Activated CD4-positive, alpha-beta memory T cell treated with anti-CD3 and anti-CD28 coated beads for 36 hours (primary cell): ENCODE measurements at places on chromosomes 5 and 9.

DNA sequence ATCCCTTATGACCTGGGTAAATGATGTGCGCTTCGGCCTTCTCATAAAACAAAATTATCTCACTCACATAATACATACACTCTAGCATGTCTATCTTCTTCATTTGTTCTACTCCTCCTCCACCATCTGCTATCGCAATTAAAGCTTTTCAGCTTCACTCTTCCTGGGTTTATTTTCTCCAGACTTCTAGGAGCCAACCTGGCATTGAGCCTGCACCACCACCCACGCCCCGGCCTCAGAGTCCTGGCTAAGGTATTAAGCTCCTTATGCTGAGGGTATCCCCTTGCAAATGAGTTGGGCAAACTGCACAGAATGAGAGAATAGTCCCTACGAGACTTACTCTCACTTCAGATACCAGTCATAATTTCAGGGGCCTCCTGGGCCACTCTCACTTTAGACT is 236.1 kb upstream of the CDH12 start:
- no peak for DNase-seq

- peak; percentile 89 for DNase-seq
Observed at GRCh38 chr5:50440651-50441492, at the start of gene EMB. Gene EMB (minus strand): TSS chr5:50441288. CDS start chr5:50441151, 137 bp downstream.

GRCh38 chr5:174404848-174405247 is 319.5 kb upstream of the MSX2 start:
- DNase-seq, result no peak

GRCh38 chr5:150615141-150615699 is 25.2 kb upstream of the SYNPO start:
- peak; percentile 28 for DNase-seq

GRCh38 chr5:74320526-74320925 is 320.0 kb downstream of the ENC1 start:
- peak; percentile 17 for DNase-seq

- DNase-seq, result no peak
Observed at GRCh38 chr9:68747043-68747533, 42.0 kb downstream of the PIP5K1B start.

DNA sequence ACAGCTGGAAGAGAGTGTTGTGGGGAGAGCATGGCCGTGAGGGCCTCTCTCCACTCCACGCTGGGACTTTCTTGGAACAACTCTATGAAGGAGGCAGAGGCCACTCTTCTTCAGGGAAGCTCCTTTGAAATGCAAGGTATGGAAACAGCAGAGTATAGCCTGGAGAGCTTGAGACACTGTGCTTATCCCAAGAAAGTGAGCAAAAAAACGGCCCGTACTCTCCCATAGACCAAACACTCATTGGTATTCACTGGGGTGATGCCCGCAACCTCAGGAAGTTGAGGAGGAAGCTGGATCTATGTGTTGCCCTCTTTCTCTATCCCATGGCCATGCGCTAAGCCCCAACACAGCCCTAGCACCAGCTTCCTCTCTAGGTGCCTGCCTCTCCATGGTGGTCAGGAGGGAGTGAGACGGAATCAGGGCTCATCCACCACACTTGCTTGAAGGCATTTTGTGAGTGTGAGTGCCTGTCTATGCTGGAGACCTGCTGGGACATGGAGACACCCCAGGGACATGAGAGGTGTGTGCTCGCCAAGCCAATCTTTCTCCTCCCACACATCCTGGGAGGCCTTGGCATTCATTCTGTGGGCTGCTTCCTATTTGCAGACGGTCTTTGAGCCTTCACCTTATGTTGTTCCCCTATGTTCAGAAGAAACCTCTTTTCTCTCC is 616.6 kb downstream of the IRX1 start:
- DNase-seq, result no peak

- no peak for DNase-seq
Observed at GRCh38 chr9:27162045-27162444, 53.0 kb downstream of the TEK start.

- DNase-seq, result peak; percentile 29
Observed at GRCh38 chr5:6773342-6774035, 60.3 kb downstream of the TENT4A start.

GRCh38 chr9:36046923-36047322 is 10.2 kb downstream of the RECK start:
- DNase-seq, result no peak

GRCh38 chr9:124820698-124821623 is 32.3 kb upstream of the WDR38 start:
- no peak for DNase-seq

DNA sequence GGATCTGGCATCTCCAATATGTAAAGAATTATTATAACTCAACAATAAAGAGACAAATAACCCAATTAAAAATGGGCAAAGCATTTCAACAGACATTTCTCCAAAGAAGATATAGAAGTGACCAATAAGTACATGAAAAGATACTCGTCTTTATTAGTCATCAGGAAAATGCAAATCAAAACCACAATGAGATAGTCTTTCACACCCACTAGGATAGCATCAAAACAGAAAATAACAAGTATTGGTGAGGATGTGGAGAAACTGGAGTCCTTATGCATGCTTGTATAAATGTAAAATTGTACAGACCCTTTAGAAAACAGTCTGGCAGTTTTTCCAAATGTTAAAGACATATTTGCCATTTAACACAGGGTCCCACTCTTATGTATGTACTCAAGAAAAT is 39.1 kb upstream of the ITGA1 start:
- DNase-seq, result no peak

DNA sequence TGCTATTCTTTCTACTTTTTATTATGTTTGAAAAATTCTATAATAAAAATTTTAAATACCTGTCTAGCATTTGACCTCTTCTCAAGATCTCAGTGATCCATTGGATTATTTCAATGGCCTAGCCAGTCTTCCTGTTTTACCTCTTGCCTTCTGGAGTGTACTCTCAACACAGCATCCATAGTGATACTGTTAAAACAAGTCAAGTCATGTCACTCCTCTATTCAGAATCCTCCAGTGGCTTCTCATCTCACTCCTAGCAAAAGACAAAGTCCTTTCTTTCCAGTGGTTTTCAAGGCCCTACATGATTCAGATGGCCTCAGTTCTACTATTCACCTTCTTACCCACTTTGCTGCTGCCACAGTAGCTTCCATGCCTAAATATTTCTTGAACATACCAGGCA is 1.8 kb downstream of the MARVELD2 start:
- DNase-seq, result no peak

GRCh38 chr9:79623799-79624721 is 52.3 kb downstream of the TLE4 start:
- peak; percentile 47 for DNase-seq

- no peak for DNase-seq
Observed at GRCh38 chr9:70964861-70965260, 156.6 kb downstream of the TRPM3 start.

DNA sequence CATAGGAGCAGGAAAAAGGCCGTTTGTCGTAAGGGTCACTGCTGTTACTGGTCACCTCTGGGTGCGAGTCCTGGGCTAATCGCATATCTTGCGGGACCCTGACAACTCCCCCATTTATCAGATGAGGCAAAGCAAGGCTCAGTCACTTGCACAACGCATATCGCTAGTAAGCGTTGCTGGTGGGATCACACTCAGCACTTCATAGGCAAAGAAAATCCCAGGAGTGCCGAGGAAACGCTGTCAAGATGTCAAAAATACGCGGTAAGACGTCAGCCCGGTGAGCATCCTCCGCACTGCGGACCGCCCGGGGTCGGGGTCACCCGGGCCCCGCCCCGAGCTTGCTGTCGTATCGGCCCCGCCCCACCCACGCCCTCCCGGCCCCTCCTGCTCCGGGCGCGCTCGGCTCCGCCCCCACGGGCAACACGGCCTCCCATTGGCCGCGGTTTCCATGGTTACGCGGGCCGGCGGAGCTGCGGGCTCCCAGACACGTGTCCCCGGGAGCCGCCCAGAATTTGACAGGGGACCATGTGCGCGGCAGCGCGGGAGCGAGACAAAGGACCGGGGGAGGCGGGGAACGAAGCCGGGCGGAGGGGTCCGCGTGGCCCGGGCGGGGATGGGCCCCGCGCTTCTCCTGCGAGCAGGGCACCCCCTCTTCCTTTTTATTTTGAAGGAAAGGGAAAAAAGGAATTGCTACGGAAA is 80.2 kb upstream of the IER5L start:
- peak; percentile 92 for DNase-seq

DNA sequence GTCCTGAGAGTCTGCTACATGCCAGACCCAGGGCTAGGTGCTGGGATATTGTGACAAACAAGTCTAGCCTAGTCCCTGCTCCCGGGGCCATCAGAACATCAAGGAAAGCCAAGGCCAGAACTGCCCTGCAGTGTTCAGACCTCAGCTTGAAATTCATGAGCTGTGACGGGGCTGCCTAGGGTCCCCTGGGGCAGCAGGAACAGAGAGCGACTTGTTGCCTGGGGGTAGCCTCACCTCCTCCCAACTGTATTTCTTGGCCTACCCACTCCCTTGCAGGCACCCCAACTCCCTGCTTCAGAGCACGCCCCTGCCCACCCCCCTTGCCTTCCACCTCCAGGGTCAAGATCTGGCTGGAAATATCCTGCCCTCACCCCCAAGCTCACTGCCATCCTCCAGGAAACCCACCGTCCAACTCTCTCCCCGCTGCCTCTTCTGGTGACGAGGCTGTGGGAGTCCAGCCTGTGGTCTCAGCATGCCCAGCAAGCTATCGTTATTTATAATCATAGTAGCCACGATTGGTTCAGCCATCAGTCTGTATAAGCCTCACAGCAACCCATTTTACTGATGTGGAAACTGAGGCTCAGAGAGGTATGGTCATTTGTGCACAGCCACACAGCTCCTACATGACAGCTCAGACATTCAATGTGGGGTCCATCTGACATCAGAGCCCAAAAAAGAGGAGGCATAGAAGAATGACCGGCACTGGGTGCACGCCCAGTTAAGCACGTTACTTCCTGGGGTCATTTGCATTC is 10.7 kb downstream of the DNM1 start:
- DNase-seq, result no peak

- DNase-seq, result no peak
Observed at GRCh38 chr5:140042393-140042642, 781 bp downstream of the NRG2 start.

DNA sequence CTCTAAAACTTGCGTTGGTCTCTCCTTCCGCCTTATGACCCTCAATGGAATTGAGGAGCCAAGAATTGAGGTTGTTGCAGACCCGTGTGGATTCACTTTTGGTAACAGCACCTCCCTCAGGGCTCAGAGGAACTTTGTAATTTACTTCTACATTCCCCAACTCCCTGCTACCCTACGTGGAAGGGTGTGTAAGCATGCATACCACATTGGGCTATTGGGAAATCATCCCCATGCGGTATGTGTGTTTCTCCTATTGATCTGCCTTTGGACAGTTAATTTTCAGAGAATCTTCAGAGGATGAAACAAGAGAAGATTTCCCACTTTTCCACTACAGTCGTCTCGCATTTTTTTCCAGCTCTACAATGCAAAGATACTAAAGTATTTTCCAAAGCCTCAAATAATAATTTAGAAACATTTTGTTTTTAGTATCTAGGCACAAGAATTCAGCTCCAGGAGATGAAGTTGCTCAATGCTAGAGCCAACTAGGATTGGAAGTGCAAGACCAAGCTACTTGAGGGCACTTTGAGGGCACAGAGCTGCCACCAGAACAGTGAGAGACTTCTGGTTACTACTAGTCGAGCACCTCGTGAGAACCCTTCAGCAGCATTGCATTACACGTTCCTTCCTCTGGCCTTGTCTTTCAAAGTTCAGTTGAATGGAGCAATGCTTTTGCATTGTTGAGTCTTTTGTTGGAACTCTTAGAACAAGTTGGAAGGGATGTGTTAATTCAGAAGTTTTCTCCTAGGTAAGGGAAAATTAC is 3.4 kb downstream of the C1QTNF3 start:
- no peak for DNase-seq

DNA sequence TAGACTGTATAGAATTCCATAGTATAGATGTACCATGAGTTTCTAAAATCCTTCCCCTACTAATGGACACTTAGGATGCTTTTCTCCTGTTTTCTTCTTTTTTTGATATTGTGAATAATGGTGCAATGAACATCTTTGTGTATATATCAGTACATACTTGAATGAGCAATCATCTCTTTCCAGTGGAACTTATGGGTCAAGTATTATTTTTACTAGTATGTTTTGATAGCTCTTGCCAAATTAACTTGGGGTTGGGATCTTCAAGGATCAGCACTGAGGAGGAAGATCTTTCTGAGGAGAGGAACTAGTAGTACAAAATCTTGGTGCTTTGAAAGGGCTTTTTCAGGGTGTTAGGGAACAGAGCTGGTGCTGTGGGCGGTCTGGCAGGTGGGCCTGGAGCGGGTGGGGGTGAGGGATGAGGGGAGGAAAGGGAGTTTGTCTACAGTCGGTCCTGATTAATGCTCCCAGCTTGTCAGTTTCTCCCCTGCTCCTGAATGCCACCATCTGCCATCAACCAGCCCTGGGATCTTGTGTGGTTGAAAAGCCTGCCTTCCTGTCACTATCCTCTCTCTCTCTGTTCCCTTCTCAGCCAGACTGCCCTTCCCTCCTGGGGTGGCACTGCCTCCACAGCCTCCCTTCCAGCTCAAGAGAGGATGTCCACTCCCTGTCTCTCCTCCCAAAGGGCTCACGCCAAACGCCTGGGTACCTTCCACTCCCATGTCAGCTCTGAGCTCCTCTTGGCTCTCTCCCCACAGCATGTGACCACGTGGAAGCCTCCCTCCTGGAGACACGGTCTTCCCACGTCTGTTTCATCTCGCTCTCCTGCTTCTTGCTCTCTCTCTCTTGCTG is 185.9 kb downstream of the DAB2IP start:
- peak; percentile 4 for DNase-seq

- DNase-seq, result no peak
Observed at GRCh38 chr5:34571677-34572041, 84.5 kb upstream of the RAI14 start.

DNA sequence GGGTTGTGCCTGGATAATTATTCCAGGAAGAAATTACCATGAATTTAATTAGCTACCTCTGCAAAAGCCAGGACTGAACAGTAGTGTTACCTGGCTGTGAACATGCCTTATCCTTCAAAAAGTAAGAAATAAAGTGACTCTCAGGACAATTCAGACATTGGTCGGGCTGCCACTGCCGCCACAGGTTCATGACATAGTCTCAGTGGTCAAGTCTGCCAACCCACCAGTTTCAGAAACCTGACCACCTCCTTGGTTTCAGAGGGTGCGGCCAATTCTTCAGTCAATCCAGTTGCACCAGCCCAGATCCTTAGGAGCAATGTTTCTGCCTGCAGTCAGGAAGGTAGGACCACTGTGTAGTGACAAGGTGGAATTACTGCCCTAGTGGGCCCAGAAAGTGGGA is 593.1 kb upstream of the DAB2 start:
- no peak for DNase-seq

DNA sequence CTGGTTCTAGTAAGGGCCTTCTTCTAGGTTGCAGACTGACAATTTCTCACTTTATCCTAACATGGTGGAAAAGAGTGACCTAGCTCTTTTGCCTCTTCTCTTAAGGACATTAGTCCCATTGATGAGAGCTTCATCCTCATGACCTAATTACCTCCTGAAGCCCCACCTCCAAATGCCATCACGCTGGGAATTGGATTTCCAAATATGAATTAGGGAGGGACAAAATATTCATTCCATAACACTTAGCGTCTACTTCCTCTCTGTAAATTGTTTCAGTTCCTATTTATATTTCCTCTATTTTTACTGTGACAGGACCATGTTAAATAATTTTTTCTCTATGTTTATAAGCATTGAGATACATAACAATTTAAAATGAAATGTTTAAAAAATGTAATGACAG is 408.8 kb downstream of the CDH10 start:
- no peak for DNase-seq
